ENCODE measurements at places on chromosomes 3 and 15.
A peak's percentile ranks its signal among the peaks of the same experiment; 100 is the strongest.

DNA sequence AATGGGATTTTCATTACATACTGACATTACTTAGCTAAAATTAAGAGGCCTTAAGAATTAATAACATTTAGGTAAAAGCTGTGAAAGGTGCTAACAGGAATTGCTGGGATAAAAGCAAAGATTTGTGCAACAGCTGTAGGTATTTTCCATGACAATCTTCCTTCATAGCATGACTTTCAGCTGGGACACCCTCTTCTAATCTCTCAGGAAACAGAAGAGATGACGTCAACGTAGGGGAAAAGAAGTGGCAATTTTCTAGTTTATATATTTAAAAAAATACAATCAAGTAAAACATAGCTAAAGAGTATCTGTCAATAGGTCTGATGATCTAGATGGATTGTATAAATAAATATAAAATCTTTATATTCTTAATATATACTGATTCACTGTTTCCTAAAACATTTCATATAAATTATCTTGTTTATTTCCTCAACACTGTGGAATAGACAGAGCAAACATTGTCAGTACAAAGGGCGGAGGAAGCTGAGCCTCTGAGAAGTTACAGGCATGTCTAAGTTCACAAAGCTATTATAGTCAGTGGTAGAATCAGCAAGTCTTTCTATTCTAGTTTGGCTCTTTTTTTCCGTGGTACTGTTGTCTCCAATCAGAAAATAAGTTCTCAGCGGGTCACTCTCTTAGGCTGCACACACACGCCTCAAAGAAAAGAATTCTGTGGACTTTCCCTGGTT, 217.0 kb downstream of the P3H2 start:
- no peak for DNase-seq

- no peak for DNase-seq
Measured at GRCh38 chr3:43291546-43291945, 5.2 kb downstream of the SNRK start.

DNA sequence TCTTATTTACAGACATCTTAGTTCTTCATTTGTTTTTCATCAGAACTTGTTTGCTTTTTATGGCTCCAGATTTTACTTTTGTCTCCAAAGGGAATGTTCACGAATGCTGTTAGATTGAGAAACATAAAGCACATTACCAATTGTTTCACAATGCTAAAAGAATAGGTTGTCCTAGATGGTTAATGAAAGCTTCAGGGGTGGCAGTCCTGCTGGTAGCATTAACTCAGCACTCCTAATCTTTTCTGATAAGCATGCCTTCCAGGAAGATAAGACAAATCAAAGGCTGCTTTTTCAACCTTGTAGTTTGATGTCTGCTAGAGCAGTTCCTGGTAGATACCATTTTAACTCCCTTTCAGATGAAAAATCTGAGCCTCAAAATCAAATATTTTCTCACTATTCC, 619.4 kb downstream of the PYDC2 start:
- no peak for DNase-seq

DNA sequence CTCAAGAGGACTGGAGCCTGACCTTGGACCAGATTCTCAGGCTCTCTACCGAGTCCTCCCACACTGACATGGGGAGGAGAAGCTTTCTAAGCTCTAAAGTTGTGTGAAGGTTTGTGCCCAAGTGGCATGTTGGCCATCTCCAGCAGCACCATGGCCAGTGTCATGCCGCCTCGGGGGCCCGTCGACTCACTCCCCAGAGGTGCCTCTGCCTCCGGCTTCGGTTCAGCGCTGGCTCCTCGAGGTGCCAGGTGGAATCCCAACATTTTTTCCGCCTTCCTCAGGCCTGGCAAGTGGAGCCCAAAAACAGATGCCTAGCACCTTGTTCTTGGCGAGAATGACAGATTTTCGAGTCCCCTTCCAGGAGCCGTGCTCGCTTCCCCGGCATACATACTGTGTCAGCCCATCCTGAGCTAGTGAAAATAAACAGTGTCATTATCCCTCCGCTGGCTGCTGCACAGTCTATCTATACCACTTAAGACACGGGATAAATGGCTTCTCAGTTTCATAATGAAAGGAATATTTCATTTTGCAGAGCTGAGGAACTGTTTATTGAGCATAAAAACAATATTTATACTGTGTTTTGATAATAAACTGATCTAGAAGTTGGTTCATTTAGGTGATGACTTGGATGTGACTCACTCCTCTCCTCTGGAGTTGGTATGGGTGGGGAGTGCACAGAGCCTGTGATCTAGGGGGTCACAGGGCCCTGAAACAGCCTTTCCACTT, 328.5 kb upstream of the TLE3 start:
- no peak for DNase-seq

DNA sequence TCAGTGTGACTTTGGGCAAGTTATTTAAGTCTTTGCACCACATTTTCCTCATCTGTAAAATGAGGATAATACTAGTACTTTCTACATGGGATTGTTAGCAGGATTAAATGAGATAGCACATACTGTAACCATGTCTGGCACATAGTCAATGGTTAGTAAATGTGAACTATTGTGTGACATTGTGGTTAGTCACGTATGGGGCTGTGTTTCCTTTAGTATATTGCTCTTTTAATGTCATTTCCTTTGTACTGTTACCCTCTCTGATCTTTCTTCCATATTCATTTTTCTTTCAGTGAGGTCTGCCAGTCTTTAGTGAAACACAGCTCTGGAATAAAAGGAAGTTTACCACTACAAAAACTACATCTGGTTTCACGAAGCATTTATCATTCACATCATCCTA, 21.4 kb downstream of the OPA1 start:
- no peak for DNase-seq

DNA sequence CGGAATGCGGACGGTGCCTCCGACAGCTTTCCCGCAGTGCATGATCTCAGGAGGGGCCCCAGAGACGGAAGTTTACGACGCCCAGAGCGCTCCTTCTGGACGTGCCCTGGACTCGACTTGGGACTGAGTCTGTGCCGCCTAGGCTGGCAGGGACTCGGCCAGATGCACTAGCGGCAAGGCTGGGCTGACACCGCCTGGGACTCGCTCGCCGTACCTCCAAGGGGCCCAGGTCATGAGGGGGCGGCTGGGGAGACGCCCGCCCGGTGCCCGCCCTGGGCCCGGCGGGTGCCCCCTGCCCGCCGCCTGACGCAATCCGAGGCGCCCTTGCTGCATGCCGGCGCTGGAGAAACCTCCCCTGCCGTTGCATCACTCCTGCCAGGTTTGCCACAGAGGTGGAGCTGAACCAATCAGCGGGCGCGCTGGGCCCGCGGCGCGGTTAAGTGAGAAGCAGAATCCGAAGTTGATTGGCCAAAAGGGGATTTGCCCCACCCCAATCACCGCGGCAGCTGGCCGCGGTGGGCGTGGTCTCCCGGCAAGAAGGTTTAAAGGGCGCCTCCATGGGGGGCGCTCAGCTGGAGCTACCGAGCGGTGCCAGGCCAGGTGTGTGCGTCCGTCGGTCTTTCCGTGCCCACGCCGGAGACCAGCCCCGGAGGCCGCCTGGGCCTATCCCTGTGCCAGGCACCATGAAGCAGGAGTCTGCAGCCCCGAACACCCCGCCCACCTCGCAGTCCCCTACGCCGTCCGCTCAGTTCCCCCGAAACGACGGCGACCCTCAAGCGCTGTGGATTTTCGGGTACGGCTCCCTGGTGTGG, at the start of gene CHAC1:
Gene CHAC1 (plus strand): TSS at position 571 of the 812 bp plus-strand sequence. CDS start 113 bp downstream, at position 684.
- peak; percentile 87 for DNase-seq

DNA sequence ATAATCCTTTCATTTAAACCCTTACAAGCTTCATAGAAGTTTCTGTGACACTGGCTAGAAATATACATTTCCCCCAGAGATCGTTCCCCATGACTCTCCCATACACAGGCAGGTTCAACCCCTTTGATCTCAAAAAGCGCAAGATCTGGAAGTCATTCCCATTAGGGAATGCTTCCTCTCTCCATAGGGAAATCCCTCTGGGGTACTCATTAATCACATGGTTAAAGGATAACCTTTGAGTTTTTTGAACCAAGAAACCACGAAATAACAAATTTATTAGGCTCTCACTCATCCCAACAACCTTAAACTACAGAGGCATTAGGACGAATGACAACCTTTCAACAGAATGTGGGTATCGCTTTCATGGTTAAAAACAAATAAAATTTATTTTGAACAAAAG, 211.9 kb upstream of the PRICKLE2 start:
- DNase-seq: no peak

DNA sequence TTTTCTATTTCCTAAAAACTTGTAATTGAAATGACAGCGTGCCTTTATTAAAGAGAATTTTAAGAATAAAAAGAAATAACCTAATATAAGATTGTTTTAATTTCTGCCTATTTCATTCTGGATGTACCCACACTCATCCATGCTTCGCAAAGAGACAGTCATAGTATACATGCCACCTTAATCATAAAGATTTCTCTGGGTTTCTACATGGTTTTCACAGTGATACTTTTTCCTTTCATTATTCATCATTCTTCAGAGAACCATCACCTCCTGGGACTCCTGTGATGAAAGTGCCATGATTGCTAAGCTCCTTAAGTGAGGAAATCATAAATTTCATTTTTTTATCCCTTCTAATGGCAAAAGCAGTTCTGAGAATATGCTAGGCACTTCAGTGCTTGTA, 4.3 kb upstream of the CCR8 start:
- no peak for DNase-seq

DNA sequence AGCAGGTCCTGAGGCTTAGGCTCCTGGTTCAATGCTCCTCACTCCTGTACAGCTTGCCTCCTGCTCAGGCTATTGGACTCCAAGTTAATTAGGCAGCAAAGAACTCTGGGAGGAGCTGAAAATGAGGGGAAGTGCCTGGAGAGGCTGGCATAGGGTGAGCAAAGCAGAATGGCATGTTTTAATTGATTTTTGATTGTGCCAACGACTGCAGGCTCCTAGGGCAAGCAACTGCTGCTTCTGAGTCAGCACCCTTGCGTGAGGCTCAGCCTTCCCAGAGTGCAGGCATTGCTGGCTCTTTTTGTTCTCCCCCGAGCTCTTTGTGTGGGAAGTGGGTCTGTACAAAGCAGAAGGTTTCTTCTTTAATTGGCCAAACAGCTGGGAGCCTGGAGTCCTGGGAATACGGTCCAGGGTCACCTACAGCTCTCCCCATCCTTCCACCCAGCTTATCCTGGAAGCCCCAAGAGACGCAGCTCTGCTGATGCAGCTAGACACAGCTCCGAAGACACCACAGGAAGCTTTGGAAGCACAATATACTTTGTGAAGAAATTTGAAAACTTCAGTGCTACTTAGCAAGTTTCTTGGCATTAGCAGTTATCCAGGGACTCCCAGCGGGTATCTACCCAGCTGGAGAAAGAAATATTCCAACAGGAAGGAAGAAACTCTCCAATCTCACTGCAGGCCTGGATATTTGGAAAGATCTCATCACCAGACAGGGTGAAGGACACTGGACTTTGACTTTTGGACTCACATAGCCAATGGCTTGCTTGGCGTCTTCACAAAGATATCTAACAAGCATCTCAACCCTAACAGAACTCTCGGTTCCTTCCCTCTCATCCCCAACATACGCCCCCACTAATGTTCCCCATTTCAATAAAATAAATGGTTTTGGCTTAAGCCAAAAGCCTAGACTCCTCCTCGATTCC, 76.8 kb downstream of the BDH1 start:
- DNase-seq: no peak

DNA sequence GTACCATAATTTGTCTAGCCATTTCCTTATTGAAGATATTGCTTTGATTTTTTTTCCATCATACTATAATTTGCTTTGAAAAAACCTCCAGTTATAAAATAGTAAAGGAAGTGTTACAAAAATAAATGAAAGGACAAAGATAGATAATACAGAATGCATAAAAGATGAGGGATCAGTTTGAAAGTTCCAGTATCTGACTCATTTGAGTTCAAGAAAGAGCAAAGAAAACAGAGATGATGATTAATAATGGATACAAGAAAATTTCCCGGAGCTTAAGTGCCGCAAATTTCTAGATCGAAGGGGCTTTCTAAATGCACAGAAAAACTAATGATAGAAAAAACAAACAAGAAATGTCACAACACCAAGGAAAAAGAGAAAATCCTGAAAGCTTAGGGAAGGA, 4.3 kb downstream of the WDR48 start:
- no peak for DNase-seq

All from stimulated activated CD8-positive, alpha-beta memory T cell treated with anti-CD3 and anti-CD28 coated beads, Interleukin-2, amount 100 ng/mL, for 1 hour (primary cell).